Activated CD8-positive, alpha-beta memory T cell treated with anti-CD3 and anti-CD28 coated beads, Interleukin-2, amount 50 U/mL, for 4 hours (primary cell): ENCODE measurements at places on chromosomes 5 and 9.

DNA sequence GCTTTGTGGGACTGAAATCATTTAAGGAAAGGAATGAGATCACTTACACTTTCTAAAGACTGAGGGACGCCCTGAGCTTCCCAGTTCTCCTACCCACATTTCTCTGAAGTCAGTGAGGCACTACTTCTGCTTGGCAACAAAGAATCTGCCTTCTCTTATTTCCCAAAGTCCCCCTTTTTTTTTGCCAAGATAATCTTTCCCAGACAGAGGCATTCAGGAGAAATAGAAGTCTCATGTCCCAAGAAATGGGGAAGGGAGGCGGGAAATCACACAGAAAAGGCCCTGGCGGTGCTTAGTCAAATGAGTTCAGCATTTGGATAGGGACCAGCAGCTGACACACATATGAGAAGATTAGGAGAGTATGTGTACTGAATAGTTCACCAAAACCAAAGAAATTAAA lies 159.7 kb downstream of the MUSK start:
- DNase-seq: no peak

DNA sequence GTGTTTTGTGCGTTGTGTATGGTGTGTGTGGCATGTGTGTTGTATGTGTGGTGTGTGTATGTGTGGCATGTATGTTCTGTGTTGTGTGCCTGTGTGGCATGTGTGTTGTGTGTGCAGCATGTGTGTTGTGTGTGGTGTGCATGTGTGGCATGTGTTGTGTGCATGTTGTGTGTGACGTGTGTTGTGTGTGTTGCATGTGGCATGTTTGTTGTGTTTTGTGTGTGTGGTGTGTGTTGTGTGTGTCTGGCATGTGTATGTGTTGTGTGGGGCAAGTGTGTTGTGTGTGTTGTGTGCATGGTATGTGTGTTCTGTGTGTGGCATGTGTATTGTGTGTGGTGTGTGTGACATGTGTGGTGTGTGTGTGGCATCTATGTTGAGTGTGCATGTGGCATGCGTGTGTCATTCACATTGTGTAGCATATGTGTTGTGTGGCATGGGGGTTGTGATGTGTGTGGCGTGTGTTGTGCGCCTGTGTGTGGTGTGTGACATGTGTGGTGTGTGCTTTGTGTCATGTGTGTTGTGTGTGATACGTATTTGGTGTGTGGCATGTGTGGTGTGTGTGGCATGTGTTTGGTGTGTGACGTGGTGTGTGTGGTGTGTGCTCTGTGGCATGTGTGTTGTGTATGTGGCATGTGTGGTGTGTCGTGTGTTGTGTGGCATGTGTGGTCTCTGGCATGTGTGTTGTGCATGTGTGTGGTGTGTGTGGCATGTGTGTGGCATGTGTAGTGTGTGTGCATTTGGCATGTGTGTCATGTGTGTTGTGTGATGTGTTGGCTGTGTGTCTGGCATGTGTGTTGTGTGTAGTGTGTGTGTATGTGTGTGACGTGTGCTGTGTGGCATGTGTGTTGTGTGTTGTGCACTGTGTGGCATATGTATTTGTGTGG lies 46.6 kb upstream of the IRX4 start:
- DNase-seq: no peak

DNA sequence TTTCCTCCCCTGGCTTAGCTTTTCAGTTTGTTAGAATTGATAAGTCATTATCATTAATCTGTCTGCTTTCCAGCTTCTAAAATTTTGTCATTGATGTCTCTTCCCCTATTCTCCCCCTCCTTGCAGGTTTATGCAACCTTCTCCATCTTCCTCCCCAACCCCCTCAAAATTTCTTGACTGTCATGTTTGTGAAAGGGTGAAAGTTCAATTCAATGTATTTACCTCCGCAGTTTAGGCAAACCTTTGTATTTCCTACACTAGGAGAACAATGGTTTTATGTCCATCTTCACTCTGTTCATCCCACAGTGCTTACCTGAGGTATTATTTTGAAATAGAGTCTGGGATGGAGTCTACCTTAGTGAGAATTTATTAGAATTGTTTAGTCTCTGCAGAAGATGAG lies 117.9 kb downstream of the ALDH1A1 start:
- no peak for DNase-seq

DNA sequence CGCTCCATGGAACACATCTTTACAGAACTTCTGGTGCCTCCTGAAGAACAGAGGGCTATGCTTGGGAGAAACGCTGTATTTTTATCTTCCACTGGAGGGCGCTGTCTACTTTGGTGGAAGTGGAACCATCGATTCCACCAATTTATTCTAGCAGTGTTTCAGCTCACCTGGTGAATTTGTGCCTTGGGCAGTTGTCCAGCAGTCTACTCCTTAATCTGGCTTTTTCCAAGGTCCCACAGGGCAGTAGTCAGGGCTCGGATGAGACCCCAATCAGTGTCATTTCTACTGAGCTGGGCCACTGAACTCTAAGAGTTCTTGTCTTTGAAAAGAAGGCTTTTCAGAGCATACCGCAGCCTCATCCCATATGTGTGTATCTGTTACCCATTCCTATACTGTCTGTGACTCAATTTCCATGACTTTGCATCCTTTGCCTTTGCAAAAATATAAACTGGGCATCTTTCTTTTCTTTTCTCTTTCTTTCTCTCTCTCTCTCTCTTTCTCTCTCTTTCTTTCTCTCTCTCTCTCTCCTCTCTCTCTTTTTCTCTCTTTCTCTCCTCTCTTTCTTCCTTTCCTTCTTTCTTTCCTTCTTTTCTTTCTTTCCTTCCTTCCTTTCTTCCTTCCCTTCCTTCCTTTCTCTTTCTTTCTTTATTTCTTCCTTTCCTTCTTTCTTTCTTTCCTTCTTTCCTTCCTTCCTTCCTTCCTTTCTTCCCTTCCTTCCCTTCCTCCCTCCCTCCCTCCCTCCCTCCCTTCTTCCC lies 138.4 kb upstream of the ZNF618 start:
- no peak for DNase-seq

- no peak for DNase-seq
Measured at GRCh38 chr5:17679597-17680203, 45.4 kb downstream of the TAF11L14 start.

- no peak for DNase-seq
Measured at GRCh38 chr9:1018121-1018520, 32.0 kb upstream of the DMRT2 start.

- no peak for DNase-seq
Measured at GRCh38 chr5:116370149-116370548, 204.5 kb downstream of the SEMA6A start.

DNA sequence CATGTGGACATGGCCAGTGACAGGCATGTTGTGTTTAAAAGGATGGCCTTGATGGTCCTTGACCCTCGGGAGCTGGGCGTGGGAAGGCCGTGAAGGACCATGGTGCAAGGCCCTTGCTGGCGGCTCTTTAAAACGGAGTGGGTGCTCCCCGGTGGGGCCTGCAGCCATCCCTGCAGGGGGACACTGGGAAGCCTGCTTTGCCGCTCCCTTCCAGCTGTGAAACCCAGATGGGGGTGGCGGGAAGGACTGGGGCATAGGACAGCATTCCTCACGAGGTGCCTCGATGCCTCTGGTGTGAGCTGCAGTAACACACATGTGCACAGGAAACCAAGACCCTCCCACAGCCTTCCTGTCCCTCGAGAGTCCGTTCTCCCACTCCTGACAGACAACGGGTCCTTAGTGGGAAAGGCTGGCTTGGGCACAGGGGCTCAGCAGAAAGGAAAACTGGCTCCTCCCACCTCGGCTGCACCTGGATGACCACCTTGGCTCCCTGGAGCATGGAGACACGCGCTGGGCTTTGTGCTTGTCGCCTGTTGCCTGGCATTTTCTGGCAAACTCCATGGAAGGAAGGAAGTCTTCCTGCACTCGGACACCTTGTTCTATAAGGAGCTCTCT lies 30.3 kb upstream of the IRX4 start:
- no peak for DNase-seq

- DNase-seq: no peak
Measured at GRCh38 chr5:172345881-172346280, 62.3 kb upstream of the UBTD2 start.

DNA sequence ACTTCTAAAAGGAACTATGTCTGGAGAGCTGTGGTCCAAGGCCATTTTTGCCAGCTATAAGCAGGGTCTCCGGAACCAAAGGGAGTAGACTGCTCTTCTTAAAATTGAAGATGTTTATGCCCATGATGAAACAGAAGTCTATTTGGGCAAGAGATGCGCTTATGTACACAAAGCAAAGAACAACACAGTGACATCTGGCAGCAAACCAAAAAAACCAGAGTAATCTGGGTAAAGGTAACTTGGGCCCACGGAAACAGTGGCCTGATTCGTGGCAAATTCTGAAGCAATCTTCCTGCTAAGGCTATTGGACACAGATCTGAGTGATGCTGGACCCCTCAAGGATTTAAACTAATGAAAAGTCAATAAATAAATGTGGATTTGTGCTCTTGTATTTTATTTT lies 29.7 kb upstream of the GLDC start:
- no peak for DNase-seq

- DNase-seq: no peak
Measured at GRCh38 chr5:68441309-68442073, 225.9 kb downstream of the PIK3R1 start.

- DNase-seq: no peak
Measured at GRCh38 chr5:168696611-168697010, 117.4 kb upstream of the PANK3 start.

DNA sequence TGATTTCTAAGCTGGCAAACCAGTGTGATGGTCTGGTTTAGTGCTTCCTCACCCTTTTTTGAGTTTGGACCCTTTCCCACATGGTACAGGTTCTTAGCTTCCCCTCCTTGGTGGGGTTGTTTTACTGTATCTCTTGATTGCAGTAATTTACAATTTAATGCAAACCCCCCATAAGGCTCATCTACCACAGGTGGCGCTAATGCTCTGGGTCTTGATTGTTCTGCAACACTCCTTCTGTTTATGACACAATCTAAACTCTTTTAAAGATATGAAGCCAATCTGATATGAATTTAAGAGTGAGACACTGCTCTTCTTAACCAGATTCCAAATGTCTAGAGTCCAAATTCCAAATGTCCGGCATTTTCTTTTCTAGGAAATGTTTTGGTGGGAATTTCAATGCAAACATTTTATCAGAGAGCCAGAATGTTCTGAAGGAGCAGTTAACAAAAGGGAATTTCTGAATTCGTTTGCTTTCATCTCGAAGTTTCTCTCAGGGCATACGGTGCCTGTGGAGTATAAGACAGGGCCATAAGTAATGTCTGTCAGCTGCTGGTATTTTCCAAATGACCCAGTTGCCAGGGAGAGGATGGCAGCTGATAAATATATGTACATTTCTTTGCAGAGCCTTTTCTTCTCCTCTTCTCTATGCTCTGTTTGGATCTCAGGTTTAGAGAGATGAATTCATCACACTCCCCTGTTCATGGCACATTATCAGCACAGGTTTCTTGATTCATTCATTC lies 246.8 kb downstream of the ARHGAP26 start:
- peak; percentile 50 for DNase-seq

- no peak for DNase-seq
Measured at GRCh38 chr5:166058660-166059059, 2232.8 kb upstream of the WWC1 start.

DNA sequence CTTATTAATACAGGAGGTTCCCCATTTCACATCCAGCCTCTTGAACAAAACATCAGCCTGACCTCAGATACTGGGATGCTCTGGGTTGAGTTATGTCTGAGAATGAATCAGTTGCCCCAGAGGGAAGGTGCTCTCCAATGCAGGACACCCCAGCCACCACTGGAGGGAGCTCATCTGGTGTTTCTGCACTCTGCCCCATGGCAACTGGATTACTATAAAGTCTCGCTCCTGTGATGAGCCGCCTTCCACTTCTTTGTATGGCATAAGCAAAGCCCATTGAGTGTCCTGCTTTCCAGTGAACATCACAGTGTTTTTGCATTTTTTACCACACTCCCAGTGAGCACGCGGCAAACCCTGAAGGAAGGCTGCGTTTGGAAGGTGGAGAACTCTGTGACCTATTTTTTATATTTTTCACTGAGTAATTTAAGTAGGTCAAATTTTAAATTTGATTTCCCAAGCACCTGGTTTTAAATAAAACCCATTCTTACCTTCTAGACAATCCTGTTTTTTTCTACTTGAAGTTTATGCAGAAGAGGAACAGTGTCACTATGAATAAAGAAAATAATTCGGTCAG lies 176.9 kb upstream of the WWC1 start:
- DNase-seq: peak; percentile 17

DNA sequence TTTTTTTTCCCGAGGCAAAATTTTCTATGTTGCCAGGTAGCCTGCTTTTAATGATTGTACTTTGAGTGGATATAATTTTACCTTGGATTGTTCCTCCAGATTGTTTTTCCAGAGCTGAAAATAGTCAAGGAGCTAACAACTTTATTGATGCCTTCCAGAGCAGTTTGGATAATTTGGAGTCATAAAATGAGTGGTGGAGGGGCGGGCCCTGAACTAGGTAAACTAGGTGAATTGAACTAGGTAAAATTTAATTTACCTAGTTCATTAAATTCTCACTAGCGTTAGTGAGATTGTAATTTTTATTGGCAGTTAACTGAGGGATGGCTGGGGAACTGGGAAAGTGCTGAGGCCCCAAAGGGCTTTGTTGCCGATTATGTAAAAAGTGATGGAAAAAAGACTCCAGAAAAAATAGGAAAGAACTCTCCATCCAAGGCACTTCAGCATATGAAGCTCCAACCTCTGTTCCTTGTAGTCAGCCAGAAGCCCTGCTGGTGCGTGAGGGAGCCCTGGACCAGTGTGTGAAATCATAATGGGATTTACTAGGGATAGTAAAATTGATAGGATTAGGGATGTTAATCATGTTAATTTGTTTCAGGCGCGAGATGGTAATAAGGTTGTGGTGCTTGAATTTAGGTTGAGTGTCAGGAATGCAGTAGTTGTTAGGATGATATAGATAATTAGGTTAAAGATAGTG lies 1.7 kb downstream of the DNAJC25 start:
- DNase-seq: no peak

GRCh38 chr5:24804221-24804681 lies 159.5 kb upstream of the CDH10 start:
- no peak for DNase-seq

- no peak for DNase-seq
Measured at GRCh38 chr5:154059039-154059430, 20.3 kb downstream of the MFAP3 start.

DNA sequence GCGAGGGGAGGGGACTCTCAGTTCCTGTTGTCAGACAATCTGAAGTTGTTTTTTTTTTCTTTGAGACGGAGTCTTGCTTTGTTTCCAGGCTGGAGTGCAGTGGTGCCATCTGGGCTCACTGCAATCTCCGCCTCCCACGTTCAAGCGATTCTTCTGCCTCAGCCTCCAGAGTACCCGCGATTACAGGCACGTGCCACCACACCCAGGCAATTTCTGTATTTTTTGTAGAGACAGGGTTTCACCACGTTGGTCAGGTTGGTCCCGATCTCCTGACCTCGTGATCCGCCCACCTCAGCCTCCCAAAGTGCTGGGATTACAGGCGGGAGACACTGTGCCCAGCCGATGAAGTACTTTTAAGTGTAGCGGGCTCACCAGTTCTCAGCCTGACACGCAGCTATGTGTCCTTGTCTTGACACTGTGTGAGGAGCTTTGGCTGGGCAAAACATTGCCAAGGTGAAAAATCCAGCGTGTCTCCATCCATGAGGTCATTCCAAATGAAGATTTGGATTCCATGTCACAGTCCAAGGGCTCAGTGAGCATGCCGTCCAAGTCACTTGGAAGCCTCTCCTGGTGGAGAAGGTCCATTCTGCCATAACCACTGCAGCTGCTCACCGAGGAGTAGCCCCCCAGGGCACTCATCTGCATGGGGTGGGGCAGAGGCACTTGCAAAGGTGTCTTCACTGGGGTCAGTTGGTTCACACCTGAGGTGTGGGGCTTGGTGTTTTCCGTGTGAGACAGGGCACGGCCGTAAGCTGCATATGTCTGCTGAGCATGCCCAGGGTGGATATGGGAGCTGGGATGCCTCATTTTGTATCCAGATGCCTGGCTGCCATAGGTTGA lies 32.0 kb downstream of the OR2V1 start:
- DNase-seq: no peak
